ENCODE measurements at places on chromosomes 6 and 20. TPM values are rescaled to one million over a fixed set of nuclear protein-coding genes. Genes with fewer than 3 reads are reported as not detected.

The LGSN gene
- total RNA-seq, result not detected

The XKR7 gene
- not detected for total RNA-seq

The ZNF341 gene
- 2.3 TPM for total RNA-seq

The FOXF2 gene
- total RNA-seq, result 5.1 TPM

The MAP7 gene
- total RNA-seq, result 1.9 TPM

The PACRG gene
- 0.13 TPM for total RNA-seq

The TRIM31 gene
- not detected for total RNA-seq

The C20orf141 gene
- total RNA-seq, result not detected

The SLC32A1 gene
- total RNA-seq, result not detected

The CTAGE9 gene
- not detected for total RNA-seq

The TOX2 gene
- total RNA-seq, result 0.97 TPM

The TBC1D32 gene
- total RNA-seq, result 14.2 TPM

The OR2J3 gene
- not detected for total RNA-seq

The EYA2 gene
- total RNA-seq, result not detected

The TEAD3 gene
- 12.0 TPM for total RNA-seq

The PCSK2 gene
- total RNA-seq, result not detected

The KIF25 gene
- not detected for total RNA-seq

The NR2E1 gene
- not detected for total RNA-seq

The DDX43 gene
- 0.11 TPM for total RNA-seq

The ASF1A gene
- total RNA-seq, result 15.5 TPM
